ENCODE measurements at places on chromosomes 3 and 15.

GRCh38 chr3:20406611-20407011 lies 220.6 kb upstream of the SGO1 start:
- DNase-seq, result no peak

DNA sequence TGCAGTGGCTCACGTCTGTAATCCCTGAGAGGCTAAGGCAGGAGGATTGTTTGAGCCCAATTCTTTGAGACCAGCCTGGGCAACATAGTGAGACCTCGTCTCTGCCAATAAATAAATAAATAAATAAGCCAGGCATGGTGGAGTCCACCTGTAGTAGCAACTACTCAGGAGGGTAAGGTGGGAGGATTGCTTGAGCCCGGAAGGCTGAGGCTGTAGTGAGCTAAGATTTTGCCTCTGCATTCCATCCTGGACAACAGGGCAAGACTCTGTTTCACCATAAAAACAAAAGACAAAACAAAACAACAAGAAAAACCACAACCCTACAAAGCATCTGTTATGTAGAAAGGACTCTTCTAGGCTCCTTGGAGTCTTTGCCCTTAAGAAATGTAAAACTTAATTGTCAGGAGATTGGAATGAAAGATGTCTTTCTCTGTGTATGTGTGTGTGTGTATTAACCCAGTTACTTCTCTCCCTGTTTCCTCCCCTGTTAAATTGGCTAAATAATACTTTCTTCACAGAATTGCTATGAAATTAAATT lies 9.5 kb downstream of the NECTIN3 start:
- no peak for DNase-seq

DNA sequence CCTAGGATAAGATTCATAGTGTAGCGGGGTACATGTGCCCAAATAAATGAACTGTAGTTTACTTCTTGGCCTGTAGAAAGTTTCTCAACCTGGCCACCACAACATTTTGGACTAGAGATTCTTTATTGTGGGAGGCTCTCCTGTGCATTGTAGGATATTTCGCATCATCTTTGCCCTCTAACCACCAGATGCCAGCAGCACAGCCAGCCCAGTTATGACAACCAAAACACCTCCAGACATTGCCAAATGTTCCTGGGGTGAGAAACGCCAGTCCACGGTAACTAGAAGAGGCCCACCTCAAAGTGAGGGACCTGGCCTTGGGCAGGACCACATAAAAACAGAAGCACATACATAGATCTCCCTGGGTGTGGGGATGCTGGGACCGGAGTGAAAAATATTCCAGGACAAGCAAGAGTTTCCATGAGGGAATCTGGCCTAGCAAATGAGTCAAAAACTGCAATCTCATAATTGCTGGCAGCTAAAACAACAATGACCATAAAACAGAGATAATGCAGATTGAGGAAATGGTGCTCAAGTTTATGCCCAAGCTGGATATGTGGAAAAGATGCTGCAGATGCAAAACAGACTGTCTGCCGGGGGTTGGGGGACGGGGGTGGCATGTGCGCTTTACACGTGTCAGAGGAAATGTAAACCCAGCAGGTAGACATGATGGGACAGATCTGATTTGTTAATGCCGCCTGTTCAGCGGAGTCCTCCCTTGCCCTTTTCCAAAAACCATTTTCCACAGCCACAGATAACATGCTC lies 39.7 kb downstream of the ARHGEF3 start:
- no peak for DNase-seq

GRCh38 chr3:58184309-58184981 lies 26.3 kb downstream of the DNASE1L3 start:
- DNase-seq, result no peak

GRCh38 chr15:58308742-58309355 lies 122.9 kb upstream of the LIPC start:
- peak; percentile 45 for DNase-seq

GRCh38 chr3:30989276-30990030 lies 95.0 kb upstream of the GADL1 start:
- no peak for DNase-seq

GRCh38 chr3:126399351-126399735 lies 4.6 kb downstream of the CFAP100 start:
- DNase-seq, result no peak

- no peak for DNase-seq
These were observed 82.7 kb downstream of the MYRIP start for GRCh38 chr3:39892068-39892467.

- DNase-seq, result no peak
These were observed 209.7 kb upstream of the SGO1 start for GRCh38 chr3:20395692-20396091.

DNA sequence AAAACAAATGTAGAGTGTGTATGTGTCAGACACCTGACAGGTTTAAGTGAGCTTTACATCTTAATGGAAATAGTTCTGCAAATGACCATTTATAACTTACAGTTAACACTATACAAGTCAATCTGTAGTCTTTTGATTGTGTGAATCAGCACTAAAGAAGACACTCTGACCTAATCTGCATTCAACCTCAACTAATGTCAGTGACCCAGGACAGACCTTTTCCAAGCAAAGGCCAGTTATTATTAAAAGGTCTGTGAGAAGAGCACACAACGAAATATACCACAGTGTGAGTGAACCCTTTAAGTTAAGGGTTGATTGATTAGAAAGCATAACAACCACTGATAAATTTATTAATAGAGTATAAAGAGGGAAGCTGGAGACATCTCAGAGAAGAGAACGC lies 761.9 kb upstream of the LMCD1 start:
- DNase-seq, result no peak

GRCh38 chr15:38349251-38349650 lies 96.6 kb downstream of the SPRED1 start:
- DNase-seq, result no peak

- DNase-seq, result no peak
These were observed 120.1 kb downstream of the ABHD5 start for GRCh38 chr3:43810797-43811196.

DNA sequence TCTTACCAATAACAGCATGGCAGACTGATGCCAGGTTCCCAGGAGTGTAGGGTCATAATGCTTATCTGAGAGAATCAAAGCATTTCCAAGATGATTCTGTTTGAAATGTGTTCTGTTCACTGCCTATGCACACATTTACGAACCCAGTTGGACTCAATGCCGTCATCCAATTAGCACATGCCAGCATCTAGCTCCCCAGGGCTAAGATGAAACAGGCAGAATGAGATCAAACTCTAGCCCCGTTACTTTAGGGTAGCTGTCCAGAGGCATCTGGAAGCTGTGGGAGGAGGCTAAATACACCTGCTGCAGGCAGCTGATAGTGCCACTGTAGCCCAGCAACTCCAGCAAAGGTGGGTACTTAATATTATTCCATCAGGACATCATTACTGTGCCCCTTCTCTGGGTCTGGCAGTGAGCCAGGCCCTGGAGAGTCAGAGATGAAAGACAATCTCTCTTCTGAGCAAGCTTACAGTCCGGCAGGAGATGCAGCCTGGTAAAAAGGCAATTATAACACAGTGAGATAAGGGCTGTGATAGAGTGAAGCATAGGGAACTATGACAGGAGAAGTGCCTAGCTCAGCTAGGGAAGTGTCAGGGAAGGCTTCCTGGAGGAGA lies 156.4 kb upstream of the PPP2R3A start:
- no peak for DNase-seq

DNA sequence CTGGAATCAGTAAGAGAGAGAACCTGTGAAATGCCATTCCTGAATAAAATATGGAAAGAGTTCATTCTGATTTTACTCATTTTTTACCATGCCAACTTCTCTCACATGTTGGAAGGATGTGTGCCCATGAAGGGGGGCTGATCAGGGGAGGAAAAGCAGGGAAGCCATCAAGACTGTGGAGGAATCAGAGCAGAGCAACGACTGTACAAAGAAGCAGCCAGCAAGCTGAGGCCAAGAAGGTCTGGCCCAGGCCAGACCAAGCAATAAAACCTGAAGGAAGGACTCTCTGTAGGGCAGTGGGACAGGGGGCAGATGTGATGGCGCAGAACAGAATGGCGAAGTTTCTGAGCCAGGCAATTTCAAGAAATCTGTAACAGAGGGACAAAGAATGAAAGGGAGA lies 24.0 kb upstream of the ARNT2 start:
- DNase-seq, result no peak

DNA sequence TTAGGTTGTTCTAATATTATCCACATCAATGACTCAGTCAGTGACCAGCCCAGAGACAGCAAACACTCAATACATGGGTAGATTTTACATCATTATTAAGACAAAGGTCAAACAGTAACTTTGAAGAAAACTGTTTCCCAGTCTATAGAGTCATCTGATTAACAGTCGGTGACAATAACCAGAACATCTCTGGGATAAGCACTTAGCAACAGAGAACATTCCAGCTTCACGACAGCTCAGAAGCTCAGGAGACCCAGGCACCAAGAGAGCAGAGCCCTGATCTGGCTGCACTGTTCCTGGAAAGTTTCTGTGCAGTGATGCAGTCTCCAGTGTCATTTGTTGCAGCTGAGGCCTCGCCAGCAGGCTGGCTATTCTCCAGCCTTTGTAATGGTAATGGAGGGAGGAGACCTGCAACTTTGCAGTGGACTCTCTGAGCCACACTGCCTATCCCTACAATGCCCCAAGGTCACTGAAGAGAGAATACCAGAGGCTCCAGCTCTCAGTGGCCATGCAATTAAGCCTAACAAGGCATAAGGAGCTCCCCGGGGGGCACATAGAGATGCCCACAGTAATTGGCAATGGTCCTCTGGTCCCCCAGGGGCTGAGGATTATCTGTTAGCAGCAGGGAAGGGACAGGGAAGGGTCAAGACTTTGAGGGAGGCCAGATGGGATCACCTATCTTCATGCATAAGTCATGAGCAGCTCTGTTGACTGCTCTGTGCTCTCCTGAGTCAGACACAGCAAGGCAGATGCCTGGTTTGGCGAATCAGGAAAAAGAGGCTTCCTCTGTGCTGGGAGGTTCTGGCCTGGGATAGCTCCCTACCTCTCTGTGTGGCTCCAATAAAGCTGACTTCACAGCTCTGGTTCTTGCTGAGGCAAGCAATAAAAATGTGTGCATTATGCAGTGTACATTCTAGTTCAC lies 163.6 kb downstream of the CTNNB1 start:
- no peak for DNase-seq

Measured in erythroblast (primary cell).